ENCODE measurements at places on chromosomes 5 and 9. TPM values are rescaled to one million over a fixed set of nuclear protein-coding genes. Genes with fewer than 3 reads are reported as not detected.

Gene DAB2IP
- 20.2 TPM for total RNA-seq

Gene RETREG1
- 15.6 TPM for total RNA-seq

Gene ENHO
- 21.0 TPM for total RNA-seq

Gene CDC42SE2
- total RNA-seq, result 32.5 TPM

Gene ADCY2
- 7.5 TPM for total RNA-seq

Gene IL7R
- 0.50 TPM for total RNA-seq

Gene SLC36A2
- not detected for total RNA-seq

Gene ENTREP1
- total RNA-seq, result 0.42 TPM

Gene MARCHF11
- not detected for total RNA-seq

Gene IGFBPL1
- 87.5 TPM for total RNA-seq

Gene RAB24
- total RNA-seq, result 23.9 TPM

Gene TLR4
- total RNA-seq, result 0.25 TPM

Gene BHMT
- 0.75 TPM for total RNA-seq

GRCh38 chr9:101957705-101958104 is 219.3 kb upstream of the GRIN3A start:
- no peak for ATAC-seq

- no peak for ATAC-seq
Measured at GRCh38 chr9:131959056-131959455, 120.6 kb downstream of the MED27 start.

DNA sequence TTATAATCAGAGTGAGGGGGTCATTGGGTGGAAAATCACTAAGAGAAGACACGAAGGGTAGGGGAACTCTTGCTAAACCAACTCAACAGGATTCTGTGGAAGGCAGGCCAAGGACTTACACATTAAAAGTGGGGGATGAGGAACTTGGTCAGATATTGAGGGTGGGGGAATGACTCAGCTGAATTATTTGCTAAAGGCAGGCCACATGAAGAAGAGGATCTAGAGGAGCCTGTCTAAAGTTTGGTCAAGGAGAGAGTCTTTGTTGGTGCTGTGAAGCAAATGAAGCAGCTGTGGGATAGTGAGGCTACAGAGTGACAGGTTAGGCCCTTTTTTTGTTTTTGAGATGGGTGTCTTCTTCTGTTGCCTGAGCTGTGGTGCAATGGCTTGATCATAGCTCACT is 63.9 kb upstream of the SPRY4 start:
- no peak for ATAC-seq

DNA sequence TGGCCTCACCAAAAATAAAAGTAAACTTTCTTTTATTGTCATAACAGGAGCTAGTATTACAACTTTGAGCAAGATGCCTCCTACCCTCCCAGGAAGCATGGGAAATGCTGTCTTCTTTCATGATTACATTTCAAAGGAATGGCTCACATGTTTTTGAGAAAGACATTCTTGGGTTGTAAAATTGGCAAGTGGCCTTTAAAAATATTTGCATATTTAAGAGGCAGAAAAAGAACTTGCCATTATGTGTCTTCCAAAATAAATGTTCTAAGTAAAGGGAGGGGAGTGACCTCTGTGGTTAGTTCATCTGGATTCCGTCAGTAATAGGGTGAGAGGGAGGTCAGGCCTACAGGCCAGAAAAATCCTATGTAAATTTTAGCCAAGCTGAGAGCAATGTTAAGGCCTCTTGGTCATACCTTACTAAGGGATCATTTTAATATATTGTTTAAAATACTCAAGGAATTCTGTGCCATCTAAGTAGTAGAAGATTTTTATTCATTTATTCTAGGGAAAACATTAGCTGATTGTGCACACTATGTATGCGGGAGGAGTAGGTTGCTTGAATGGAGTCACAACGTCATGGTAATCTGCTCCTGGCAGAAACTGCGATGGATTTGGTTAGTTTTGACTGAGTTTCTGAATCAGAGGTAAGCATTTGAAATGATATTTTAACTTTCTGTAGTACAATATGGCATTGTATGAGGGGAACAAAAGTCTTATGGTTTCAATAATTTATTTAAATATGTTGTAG is 1485.7 kb upstream of the CDH9 start:
- peak; percentile 59 for ATAC-seq

DNA sequence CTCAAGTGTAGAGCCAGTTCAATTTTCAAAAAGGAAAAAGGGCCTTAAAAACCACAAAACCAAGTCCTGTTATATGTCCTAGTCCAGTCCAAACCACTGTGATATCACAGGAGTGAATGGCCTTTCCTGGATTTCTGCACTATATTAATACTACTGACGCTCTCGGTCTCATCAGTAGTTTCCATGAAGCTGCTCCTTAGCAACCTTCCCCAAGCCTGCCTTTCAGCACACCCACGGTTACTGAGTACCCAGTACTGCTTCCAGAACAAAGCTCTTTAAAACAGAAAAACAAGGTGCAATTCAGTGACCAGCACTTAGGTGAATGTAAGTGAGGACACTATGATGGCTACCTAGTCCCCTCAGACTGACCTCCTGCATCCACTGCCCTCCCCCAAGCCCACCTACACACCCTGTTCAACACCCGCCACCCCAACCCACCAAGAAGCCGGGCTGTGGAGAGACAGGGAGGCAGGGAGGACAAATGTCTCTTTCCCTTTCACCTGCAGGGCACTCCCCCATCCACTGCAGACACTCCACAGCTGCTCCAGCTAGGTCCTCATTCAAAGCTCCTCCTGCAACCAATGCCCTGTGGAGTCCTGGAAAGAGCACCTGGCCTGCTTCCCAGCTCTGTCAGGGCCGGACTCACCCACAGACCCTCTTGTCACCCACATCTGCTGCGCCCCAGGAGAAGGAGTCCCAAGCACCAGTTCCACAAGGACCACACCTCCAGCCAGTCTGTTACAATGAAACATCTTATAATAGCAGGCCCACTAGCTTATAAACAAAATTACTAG is 25.9 kb downstream of the PSMB7 start:
- no peak for ATAC-seq

DNA sequence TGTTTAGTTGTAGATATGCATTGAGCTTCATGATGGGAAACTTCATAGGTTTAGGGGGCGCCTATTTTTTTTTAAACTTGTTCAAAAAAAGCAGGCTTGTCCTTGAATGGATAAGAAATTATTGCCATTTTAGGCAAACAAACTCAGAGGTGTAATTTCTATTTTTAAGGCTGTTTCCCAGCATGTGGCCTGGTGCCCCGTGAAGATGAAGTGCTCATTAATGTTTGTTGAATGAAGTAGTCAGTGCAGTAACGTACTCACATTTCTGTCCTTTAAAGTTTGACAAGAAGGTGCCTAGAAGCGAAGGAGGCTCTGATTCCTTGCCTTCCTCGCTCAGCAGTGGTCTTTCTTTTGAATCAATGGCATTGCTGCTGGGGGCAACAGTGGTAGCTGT is 54.3 kb downstream of the ZNF618 start:
- no peak for ATAC-seq

DNA sequence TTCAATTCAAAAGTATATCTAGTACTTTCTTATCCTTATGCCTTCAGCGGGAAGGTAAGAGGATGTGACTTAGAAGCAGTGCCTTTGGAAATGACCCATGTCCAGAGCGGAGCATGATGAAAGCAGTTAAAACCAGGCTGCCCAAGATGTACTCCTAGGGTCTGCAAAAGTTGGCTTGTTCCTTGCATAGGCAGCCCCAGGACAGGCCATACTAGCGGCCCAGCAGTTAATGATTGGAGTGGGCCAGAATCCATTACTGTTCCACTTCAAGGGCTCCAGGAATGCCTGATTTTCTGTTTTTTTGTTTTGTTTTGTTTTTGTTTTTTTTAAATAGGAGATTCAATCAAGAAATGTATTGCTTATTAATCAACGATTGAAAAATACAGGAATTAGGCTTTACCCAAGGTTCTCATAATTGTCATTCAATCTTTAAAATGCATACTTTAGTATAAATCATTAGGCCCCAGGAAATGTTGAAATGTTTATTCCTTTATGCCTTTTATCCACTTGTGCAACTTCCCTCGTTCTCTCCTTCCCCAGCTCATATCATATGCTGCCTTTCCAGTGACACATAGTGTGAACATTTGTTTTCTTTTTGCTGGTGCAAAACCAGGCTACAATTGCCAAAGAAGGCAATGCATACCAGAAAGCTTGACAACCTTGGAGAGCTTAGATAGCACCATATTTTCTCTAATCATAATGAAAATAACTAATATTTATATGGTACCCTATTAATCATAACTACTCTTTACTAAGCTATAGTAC is 190.8 kb downstream of the ARHGEF28 start:
- no peak for ATAC-seq

GRCh38 chr9:76796296-76796695 is 32.1 kb downstream of the PCA3 start:
- no peak for ATAC-seq

DNA sequence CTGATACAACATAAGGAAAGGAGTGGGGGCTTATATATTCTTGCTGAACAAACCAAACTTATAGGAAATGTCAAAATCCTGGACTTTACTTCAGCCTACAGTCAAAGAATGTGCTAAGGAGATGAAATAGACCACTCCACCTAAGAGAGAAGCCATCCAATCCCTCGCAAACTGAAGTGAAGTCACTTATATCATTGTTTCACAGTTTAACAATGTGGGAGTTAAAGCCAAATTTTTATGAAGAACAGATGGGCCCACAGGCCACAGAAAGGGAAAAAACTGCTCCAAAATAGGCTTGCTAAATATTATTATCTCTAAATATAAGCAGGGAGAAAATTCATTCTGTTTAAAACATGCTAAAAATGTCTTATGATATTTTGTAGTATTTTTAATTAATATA is 233.3 kb downstream of the GAS1 start:
- no peak for ATAC-seq

DNA sequence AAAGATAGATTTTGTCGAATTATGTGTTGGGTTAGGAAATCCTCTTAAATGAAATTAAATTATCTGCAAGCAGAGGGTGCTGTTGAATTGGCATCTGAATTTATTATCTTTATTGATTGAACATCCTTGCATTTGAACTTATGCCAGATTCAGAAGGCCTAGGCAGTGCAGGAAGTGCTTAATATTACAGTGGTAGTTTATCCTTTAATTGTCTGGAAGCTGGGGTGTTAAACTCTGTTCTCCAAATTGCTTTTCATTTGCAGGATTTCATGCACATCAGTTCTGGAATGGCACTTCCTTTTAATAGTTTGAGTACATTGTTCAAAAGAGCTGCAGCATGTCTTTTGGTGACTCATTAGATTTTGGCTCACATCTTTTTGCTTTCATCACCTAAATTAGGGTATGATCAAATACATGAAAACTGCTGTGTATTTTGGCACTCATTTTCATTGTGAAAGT is 186.3 kb downstream of the KDM4C start:
- ATAC-seq, result no peak

GRCh38 chr5:582936-583635 is 29.1 kb upstream of the CEP72 start:
- no peak for ATAC-seq

DNA sequence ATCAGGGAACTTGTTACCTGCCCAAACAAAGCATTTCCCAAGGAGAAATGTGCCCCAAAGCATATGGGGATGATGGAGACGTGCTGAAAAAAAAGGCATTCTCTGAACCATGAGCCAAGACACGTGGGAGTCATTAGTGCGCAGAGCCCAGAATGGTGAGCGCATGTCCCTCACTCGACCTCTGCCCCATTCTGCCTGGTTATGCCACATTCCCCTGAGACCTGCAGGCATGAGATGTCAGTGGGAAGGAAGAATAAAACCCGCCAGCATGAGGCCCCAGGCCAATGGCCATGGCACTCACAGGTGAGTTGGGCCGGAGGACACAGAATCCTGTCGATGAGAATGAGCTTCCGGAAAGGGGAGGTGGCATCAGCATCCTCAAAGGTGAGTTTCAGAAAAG is 228.9 kb downstream of the CDK5RAP2 start:
- ATAC-seq, result no peak

DNA sequence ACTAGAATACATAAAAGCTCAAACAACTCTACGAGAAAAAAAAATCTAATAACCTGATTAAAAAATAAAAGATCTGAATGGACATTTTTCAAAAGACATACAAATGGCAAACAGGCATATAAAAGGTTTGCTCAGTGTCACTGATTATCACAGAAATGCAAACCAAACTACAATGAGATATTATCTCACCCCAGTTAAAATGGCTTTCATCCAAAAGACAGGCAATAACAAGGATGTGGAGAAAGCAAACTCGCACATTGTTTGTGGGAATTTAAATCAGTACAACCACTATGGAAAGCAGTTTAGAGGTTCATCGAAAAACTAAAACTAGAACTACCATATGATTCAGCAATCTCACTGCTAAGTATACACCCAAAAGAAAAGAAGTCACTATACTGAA is 20.8 kb downstream of the UGT3A2 start:
- no peak for ATAC-seq

- no peak for ATAC-seq
Measured at GRCh38 chr9:93479726-93480125, 26.3 kb upstream of the FAM120AOS start.

DNA sequence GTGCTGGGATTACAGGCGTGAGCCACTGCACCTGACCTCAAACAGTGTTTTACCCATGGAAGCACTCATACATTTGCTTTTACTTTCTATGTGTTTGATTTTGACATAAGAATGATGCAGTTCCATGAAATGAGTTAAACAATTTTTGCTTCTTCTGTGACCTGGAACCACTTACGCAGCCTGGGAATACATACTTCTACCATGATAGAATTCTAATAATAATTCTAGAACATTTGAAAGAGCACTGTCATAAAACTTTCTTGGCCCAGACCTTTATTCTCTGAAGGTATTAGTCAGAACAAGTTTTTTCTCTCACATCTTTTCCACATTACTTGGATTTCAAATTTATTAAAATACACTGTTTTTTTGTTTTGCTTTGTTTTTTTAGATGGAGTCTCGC is 25.3 kb upstream of the COL5A1 start:
- no peak for ATAC-seq

DNA sequence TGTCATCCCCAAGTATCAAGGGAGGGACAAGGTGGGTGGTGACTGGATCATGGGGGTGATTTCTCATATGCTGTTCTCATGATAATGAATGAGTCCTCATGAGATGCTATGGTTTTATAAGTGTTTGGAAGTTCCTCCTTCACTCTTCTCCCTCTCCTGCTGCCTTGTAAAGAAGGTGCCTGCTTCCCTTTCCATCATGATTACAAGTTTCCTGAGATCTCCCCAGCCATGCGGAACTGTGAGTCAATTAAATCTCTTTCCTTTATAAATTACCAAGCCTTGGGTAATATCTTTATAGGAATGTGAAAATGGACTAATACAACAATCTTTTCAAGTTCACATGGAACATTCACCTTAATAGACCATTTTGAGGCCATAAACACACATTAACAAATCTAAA is 21.5 kb upstream of the DOCK2 start:
- ATAC-seq, result no peak

- ATAC-seq, result peak; percentile 69
Measured at GRCh38 chr9:120941046-120941770, 14.6 kb upstream of the TRAF1 start.

GRCh38 chr5:9361835-9362234 is 184.0 kb downstream of the SEMA5A start:
- ATAC-seq, result no peak

DNA sequence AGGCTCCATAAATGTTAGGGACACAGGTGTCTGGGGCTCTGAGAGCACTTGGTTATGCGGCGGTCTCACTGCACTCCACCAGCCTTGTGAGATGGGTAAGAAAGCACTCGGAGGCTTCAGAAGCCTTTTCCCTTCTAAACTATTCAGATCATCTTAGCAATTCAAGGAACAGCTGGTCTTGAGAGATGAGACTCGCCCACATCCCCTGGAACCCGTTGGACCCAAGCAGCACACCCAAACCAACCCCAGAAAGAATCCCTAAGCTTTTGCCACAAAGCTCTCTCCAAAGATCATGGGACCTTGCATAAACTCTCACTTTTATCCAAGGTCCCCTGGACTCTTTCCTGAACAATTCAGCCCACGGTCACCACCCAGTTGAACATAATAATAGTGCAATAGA is 90.2 kb downstream of the RAPGEF1 start:
- ATAC-seq, result no peak

- no peak for ATAC-seq
Measured at GRCh38 chr5:21806271-21806670, 1046.9 kb downstream of the CDH12 start.

Measured in motor neuron (in vitro differentiated cells).